ENCODE measurements at places on chromosomes 5 and 9.

DNA sequence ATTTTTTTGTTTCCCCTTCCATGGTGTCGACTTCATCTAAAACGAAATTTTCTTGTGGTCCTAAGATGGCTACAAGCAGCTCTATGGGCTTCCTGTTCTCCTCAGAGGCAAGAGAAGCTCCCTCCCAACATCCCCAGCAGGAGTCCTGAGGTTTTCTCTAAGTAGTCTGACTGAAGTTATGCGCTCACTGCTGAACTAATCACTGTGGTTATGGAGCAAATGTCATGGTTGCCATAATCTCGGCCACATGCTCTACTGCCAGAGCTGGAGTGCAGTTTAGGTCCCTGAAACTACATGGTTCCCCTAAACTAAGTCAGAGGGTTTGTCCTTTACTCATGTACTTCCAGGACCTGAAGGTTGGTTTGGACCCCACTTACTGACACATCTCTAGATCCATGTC, 68.0 kb upstream of the MAMDC2 start:
- no peak for DNase-seq

DNA sequence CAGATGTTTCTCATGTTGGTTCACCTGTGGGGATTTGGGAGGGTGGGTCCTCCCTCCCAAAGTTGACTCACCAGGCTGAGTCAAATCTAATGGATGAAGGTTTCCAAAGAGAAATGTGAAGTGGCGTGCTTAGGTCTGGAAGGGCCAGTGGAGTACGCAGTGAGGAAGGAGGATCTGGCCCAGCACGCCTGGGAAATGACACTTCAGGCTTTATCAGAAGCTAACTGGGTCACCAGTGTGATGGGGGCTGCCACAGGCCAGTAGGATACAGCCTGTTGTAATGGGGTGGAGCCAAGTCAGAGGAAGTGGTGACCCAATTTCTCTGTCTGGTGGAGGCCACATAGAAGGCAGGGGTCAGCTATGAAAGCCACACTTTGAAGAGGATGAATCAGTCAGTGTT, 18.0 kb downstream of the POLR1E start:
- DNase-seq: peak; percentile 47

- DNase-seq: no peak
These were observed 146.3 kb downstream of the CETN3 start for GRCh38 chr5:90263102-90263820.

DNA sequence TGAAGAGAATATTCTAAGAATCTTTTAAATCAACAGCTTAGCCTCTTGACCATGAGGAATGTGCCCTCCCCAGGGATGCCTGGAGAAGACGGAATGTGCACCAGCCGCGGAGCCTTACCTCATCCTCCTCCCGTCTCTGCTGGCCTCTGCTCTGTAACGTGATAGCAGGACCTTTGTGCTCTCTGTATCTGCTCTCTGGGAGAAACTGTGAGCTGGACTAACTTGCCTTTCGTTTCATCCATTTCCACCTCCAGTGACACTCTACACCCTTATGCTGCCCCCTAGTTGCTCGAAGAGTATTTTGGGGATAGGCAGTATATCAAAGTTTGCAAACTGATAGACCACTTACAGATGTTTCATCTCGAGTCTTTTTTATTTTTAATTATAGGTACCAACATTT, 141.4 kb downstream of the NPR3 start:
- no peak for DNase-seq

All from G401 (cell line).